ENCODE measurements at places on chromosomes 5 and 9.

GRCh38 chr9:14981291-14981950, 71.2 kb upstream of the FREM1 start:
- no peak for DNase-seq

DNA sequence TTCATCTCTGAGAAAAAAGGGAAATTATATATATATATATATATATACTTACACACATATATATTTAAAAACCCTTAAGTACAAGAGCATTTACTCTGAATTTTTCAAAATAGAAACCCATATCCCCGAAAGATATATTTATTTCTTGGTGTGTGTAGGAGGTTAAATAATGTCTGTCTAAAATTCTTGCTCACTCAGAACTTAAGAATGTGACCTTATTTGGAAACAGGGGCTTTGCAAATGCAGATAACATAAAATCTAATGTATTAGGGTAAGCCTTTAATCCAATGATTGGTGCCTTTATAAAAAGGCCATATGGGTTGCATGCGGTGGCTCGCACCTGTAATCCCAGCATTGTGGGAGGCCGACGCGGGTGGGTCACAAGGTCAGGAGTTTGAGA, 517.3 kb upstream of the TLE4 start:
- no peak for DNase-seq

GRCh38 chr9:13461414-13461991, 182.0 kb upstream of the MPDZ start:
- no peak for DNase-seq

- DNase-seq: no peak
These were observed 82.6 kb downstream of the OSTF1 start for GRCh38 chr9:75170898-75171360.

DNA sequence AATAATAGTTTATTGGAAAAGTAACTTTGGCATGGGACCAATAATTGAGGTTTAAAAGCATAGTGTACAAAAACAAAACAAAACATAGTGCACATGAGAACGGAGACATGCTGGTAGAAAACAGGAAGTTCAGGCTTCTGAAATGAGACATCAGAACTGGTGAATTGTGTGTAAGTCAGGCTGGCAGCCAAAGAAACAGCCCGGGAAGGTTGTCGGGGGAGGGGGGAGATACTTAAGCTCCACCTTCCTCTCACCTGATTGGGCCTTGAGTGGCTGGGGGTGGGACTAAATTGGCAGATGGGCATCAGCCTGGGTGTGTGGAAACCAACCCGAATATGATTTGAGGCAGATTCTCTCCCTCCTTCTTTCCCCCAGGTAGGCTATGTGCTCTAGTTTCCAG, 256.3 kb downstream of the SMARCA2 start:
- no peak for DNase-seq

GRCh38 chr5:100731768-100732167, 171.3 kb downstream of the ST8SIA4 start:
- DNase-seq: no peak

DNA sequence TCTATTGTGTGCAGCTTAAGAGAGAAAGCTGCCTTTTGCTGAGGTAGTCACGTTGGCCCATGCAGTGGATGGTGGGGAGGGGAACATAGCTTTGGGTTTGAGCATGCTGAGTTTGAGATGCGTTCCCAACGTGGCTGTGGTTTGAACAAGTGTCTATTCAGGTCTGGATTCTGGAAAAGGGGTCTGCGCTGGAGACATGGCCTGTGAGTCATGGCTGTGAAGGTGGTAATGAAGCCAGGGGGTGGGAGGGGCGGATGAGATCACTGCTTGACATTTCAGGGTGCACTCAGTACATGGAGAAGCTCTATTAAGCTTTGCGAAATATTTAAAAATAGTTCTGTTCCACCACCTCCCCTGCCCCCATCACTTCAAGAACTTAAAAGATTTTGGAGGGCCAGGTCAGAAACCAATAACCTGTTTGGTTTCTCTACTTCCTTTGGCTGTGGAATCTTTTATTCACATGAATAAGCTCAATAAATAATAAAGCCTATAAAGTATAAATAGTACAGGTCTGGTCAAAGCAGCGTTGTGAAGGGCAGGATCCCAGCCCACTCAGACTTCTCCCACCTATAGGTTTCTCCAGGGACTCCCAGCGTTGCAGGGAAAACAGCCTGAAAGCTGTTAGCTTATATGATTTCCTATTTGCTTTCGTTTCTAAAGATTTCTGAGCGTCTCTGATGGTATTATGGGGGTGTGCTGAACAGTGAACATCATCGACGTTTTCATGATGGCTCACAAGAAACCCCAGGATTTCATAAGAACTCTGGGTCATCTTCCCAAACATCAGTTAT, 189.9 kb downstream of the NSG2 start:
- no peak for DNase-seq

GRCh38 chr5:122602700-122603099, 172.2 kb upstream of the SNX2 start:
- no peak for DNase-seq

DNA sequence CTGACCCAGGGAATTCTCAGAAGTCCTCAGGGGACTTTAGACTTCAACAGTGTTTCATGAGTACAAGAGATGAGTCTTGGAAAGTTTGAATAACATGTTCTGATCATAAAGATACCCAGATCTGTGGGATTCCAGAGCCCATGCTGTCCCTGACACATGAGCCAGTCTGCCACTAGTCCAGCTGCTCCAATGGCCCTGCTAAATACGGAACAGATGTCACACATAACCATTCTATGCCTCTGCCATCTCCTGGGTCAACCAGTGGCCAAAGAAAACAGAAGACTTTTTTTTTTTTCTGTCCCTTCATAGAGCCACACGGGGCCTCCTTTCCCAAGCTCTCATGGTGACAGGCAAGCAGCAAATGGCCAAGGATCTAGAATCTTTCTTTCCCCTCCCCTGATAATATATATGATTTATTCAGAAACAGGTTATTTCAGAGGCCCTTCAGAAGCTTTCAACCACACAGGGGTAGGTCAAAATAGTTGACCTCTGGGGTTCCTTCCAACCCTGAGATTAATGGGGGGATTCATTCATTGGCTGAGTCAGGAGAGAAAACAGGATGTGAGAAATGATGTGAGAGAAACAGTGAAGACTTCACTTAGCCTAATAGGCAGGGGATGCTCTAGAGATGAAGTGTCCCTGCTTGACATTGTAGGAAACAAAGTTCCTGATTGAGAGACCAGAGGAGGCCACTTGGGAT, 367.7 kb downstream of the CDK5RAP2 start:
- peak; percentile 63 for DNase-seq

DNA sequence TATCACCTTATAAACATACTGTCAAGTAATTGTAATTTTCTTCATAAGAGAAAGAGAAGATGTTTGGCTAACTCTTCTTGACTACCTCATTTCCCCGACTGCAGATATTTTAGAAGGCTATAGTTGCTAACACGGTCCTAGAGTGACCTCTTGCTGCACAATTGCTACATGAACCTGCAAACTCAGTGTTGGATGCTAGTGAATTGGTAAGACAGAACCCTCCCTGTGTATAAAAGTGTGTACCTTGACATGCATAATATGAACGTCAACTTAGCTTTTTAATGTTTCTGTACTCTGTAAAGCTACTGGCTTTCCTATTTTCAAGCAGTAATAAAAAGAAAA, 46.7 kb upstream of the CER1 start:
- DNase-seq: no peak

DNA sequence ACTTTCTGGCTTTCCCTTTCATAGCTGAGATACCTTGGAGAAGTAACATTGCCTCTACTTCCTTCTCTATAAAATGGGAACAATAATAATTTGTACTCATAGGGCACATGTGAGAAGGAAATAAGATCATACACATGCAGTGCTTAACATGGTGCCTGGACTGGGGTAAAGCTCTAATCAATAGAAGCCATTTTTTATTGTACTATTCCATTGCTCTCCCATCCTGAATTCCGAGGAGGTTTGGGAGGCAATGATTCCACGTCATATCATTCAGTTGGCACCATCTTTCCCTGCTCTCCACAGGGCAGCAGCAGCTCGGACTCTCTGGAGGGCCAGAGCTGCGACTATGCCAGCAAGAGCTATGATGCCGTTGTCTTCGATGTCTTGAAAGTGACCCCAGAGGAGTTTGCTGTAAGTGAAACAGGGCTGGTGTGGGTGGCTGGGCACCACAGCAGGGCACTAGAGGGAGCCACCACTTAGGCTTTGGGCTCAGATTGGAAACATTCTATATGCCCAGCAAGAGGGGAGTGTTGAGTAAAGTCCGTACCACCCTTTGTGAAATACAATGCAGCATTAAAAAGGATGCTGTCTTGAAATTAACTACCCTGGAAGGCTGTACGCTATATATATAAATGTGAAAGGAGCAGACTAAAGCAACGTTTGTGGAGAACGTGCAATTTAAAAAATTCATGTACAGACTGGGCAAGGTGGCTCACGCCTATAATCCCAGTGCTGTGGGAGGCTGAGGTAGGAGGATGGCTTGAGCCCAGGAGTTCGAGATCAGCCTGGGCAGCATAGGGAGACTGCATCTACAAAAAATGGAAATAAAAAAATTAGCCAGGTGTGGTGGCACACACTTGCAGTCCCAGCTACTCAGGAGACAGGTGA, 51.2 kb downstream of the RALGPS1 start:
- DNase-seq: peak; percentile 82

DNA sequence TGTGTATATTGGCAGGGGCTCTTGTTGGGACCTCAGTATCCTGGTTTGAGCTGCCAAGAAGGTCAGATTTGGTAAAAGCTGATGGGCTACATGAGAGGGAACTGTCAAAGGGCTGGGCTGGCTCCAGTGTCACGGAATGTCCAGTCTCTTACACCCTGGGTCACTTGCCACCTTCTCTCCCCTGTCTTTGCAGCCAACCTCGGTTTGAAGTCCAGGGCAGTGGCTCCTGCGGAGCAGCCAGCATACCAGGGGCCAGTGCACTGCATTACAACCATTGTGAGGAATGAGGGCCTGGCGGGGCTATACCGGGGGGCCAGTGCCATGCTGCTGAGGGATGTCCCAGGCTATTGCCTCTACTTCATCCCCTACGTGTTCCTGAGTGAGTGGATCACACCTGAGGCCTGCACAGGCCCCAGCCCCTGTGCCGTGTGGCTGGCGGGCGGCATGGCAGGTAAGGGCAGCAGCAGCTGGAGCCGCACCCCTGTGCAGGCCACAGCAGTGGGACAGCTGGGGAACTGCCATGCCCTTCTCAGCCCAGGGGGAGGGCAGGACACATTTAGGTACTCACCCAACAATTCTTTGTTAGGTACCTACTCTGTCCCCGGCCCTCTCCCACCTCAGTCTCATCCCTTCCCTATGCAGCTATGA, 24.2 kb downstream of the IL9 start:
- DNase-seq: no peak

DNA sequence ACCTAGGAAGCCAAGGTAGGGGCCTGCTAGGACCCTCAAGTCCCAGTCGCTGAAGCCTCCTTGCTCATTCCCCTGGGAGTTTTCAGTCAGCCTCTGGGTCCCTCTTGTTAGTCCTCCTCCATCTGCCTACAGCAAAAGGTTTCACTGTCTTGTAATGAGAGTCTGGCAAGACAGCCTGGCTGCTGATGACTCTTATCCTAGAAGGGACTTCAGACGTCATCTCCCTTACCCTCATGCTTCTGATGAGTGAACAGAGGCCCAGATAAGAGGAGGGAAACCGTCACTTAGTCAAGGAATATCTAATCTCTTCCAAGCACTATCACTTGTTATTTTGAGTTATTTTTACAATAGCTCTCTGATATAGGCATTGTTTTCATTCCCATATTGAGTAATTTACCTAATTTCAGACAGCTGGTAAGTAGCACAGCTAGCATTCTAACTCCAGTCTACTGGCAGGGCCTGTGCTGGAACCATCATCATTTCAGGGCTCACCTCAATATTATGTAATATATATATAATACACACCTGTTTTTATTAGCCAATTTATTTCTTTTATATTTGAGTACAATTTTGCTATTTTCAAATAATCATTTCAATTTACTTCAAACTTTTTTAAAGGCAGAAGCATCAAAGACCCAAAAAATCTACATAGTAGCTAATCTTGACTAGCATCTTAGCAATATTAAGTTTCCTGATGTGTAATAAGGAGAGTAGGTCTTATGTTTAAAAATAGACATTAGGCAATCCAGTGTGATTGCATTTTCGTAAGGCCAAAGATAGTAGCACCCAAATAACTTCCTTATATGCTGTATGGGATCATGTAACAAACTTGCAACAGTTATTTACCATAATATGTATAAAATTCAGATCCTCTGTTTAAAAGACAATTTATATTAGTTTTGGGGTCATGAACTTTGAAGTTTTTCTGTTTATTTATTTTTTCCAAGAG, 7.9 kb downstream of the CMYA5 start:
- no peak for DNase-seq

GRCh38 chr5:175746851-175747250, 89.0 kb downstream of the HRH2 start:
- peak; percentile 22 for DNase-seq

- peak; percentile 41 for DNase-seq
These were observed 146.3 kb downstream of the RORB start for GRCh38 chr9:74643303-74643923.

DNA sequence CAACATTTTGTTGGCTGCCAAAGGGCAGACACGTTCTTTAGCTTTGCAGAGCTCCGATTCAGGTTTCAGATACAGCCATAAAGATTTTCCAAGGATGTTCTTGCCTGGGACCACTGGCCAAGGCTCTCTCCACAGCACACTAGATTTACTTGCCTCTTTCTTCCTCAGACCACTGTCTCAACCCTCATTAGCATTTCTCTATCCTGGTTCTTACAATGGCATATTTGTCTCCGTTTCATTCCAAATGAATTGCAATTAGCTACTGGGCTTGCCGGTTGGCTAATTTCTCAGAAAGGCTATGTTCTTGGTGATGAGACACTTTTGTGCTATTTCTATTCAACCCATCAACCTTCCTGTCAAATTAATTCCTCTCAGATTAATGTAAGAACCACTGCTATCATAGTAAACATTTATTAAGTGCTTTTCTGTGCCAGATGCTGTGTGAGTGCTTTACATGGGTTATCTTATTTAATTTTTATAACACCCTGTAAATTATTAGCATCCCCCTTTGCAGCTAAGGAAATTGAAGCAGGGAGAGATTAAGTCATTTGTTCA, 118.4 kb upstream of the NR3C1 start:
- peak; percentile 60 for DNase-seq

DNA sequence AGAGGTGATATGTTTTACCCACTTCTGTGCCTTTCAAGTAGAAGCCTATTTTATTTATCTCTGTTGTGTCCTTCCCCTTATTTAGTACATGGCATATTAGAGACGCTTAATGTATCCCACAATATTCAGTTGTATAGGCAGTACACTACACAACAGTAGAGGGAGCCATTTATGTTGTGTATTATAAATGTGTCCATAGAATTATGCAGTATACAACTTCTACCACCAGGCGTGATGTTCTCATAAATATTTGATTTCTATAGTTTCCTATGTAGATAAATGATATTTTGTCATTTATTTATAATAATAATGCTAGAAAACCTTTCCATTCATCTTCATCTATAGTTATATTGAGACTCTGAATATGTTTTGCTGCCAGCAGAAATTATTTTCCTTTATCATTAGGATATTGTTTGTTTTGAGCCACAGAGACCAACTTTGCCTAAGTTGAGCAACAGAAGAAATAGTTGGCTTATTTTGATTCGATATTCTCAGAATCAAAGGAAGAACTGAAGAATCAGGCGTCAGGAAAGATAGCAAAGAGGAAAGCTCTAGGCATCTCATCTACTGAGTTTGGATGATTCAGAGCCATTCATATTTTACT, 81.7 kb downstream of the ADAMTS19 start:
- no peak for DNase-seq

All from NCI-H524 (cell line).